ENCODE measurements at places on chromosomes 13 and 19.

DNA sequence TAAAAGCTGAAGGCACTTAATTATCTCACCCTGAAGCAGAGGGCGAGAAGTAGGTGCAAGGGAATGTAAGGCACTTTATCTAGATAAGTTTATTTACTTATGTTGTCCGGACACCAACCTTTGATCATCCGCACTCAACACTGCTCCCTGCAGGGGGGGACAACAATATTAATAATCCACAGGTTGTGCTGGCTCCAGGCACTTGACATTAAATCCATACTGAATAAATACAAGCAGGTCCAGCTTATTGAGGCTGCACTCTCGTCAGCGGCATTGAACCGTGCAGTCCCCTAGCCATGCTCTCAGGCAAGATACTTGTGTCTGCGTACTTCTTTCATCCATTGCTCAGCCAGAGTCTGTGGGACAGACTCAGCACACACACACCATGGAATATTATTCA is 374.5 kb upstream of the NBEA start:
- DNase-seq: no peak

DNA sequence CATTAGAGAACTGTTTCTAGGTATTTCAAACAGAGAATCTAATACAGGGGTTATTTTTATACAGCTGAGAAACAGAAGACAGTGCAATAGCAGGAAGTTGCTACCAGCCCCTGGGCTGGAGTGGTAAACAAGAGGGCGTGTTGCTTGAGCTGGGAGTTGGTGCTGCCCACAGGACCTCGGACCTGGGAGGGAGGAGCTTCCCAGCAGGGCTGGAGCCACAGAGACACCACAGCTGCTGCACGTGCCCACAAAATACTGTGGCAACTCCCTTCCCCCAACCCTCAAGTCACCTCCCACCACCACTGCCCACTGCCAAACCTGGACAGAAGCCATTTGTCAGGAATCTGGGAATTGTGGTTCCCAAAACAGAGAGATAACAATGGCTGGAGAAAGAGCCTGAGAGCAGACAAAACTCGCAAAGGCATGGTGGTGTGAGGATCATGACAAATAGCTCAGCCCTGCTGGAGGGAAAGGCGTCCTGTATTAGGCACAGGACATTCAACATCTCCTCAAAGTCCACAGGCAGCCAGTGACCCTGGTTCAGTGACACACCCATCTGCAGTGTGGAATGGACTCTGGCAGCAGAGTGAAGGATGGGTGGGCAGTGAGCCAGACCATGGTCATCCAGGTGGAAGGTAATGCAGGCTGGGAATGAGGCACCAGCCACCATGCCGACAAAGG is 57.2 kb downstream of the SPATA13 start:
- DNase-seq: no peak

GRCh38 chr19:3580156-3580934 is 4.9 kb upstream of the GIPC3 start:
- DNase-seq: no peak

- DNase-seq: no peak
These were observed 16.2 kb upstream of the ZNF414 start for GRCh38 chr19:8530061-8530679.

- no peak for DNase-seq
These were observed 1.8 kb downstream of the PTGER1 start for GRCh38 chr19:14473073-14473977.

DNA sequence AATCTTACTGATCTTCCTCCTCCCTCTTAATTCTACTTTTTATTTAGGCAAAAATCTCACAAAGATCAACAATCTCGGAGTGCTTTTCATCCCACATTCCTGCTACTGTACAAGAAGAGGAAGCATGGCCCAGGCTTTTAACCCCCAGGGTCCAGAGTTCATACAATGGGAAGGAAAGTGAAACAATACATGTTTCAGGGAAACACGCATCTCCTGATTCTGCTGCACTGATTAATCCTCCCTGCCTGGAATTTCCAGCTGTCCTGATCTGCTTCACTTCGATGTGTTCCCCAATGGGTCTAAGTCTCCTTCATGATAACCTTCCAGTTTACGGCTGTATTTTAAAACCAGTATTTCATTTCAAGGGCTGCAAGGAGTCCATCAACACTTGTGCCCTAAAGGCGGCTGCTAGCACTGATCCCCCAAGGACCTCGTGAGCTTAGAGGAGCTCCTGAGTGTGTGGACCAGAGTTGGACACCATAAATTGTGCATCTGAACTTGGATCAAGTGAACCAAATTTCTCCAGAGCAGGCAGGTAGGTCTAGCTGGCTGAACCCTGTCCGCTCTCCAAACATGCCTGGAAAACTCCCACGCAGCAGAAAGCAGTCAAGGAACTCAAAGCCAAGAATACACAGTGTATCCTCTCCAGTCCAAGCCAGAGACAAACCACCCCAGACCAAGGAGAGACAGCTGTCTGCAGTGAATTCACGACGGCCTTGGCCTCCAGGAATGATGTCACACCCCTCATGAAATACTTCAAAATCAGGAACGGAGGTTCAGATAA is 44.3 kb downstream of the COL4A1 start:
- peak; percentile 58 for DNase-seq

DNA sequence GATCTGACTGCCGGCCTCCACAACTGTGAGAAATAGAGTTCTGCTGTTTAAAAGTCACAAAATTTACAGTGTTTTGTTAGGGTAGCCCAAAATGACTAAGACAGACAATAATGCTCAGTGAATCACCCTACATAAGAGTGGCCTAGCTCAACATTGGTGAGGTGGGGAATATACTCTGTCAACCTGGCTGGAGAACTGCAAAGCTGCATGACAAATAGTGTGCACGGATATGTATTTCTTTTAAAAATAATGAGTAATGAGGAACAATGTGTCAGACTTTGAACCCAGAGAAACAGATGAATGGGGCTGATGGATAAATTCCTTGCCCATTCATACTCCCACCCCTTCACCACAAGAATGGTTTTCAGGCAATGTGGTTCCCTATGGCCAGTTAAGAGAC is 372.4 kb downstream of the SUCLA2 start:
- no peak for DNase-seq

DNA sequence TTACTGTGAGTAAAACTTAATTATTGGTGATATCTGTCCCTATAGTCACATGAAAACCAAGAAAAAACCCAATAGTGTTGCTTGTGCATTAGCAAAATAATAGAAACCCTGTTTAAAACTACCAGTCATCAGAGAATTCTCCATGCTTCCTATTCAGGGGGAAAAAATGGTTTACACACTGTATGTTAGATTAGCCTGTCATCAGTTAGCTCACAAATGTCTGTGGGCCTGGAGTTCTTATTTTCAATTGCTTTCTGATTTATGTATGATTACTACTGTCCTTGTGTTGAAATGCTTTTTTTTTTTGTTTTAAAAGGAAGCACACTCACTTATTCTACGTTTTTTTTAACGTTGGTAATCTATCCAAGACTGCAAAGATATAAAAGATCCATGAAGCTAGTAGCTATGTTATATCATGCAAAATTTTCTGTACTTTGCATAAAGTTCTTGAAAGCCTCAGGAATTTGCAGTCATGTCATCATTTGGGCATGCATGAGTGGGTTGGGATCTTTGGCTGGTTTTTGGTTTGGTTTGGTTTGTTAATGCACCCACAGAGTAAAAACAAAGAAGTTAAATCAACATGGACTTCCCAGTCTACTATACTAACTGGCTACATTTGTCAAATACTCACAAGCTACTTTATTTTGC is 25.9 kb downstream of the RXFP2 start:
- no peak for DNase-seq

GRCh38 chr19:45542234-45542668 is 35.0 kb downstream of the VASP start:
- no peak for DNase-seq

- DNase-seq: no peak
These were observed 9.7 kb upstream of the DACH1 start for GRCh38 chr13:71876648-71877255.

DNA sequence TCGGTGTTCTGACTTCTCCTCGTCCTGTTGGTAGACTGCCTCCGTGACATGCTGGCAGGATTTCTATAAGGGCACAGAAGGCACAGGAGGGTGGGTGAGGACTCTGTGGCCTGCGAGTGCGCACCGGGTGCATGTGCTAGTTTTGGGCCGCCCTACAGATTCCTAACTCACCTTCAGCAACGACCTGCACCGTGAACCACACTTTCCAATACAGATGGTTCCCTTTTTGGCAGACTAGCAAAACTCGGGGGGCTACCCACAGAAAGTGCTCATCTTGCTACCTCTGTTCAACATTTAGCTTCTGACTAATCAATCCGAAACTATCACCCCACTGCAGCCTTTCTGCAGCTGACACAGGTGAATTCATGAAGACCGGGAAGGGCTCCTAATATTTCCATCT is 14.1 kb upstream of the AMER2 start:
- no peak for DNase-seq

DNA sequence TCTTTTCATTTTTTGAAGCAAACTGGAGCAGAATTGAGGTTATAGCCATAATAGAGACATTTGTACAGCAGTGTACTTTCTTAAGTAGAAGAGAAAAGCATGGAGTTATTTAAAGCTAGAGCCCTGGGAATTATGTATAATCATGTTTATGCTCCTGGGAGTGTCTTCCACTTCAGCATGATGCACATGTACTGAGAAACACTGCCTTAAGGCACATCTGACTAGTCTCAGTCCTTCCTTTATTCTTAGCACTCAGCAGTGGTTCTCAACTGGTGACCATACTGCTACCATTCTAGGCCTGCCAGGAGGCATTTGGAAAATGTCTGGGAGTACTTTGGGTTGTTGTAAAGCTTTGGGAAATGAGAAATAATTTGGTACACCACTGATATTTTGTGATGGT is 45.8 kb downstream of the VWA8 start:
- DNase-seq: no peak

All from neural progenitor cell (in vitro differentiated cells).